ENCODE measurements at places on chromosomes 2 and 18. TPM values are rescaled to one million over a fixed set of nuclear protein-coding genes. Genes with fewer than 3 reads are reported as not detected.

UGT1A10 gene
- total RNA-seq, result not detected

DNA sequence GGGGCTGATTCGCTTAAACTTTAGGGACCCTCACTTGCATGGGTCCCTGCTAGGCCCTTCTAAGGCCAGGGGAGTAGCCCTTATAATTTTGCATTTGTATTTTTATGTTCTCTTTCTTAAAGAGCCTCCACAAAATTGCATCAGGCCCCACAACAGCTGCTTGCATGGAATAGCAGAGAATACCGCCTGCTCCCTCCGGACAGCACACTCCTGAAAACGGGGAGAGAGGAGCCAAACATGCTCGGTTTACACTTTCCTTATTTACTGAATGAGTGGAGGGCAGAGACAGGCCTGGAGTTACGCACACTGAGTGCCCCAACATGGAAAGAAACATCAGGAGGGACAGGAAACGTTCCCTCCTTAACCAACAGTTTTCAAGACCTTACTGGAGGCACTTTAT, 132.2 kb downstream of the ANTXR1 start:
- no peak for DNase-seq

DNA sequence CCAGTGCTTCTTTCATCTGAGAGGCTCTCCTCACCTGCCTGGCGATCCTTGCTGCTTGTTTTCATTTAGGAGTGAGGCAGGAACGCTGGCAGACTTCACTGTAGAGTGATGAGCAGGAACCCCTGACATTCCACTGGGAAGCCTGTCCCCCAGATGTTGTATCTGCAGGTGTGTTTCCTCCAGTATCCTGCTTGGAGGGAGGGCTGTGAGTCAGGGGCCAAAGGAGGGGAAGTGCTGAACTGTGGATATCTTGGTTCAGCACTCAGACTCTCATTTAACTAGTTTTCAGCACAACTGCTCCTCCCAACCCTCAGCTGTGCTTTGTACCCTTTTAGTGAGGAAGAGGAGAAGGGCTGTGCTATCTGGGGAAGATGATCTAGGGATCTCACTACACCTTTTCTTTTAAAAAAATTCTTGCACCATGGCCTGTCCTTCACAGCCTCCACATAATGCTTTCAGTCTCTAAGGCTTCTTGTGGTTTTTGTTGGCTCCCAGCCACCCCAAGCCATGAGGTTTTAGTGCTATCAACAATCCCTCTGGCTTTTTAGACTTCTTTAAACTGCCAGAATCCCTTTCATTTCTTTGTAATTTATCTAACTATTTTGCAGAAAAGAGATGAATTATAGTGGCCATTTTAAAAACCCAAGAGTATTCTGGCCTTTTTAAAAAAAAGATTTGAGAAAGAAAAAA, 11.2 kb downstream of the ANKAR start:
- DNase-seq, result peak; percentile 54

DNA sequence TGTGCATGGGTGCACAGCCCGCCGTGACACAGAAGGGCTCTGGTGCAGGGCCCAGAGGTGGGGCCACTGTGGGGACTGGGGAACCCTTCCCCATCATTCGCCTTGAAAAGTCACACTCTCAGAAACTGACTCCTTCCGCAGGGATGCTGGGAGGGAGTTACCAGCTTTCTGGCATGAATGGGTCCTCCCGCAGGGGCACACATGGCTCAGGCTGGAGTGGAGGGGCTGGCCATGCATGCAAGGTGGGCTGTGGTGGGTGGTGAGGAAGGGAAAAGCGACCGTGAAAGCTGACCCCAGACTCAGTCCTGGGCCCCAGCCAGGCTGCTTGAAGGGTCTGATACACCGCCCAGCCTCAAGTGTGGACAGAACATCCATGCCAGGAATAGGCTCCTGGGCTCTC, 201.1 kb downstream of the TNS1 start:
- no peak for DNase-seq
